Effector memory CD8-positive, alpha-beta T cell (primary cell): ENCODE measurements at places on chromosomes 7 and 10.

GRCh38 chr10:17906002-17906401 lies 45.7 kb upstream of the SLC39A12 start:
- no peak for DNase-seq

DNA sequence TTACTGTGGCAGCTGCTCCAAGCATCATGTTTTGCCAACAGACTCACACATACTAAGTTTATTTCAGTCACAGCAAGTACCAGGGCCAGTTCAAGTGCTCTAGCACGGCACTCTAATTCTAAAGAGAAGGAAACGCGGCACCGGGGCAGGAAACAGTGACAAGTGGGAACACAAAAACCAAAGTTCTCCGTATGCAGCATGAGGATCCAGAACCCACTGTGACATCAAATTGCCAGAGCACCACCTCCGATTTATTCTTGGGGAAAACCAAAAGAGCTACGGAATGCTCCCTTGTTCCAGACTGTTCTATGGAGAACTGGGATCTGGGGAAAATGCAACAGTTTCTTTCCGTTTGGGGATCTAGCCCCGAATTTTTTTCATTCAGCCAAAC lies 448 bp upstream of the PTER start:
- no peak for DNase-seq

DNA sequence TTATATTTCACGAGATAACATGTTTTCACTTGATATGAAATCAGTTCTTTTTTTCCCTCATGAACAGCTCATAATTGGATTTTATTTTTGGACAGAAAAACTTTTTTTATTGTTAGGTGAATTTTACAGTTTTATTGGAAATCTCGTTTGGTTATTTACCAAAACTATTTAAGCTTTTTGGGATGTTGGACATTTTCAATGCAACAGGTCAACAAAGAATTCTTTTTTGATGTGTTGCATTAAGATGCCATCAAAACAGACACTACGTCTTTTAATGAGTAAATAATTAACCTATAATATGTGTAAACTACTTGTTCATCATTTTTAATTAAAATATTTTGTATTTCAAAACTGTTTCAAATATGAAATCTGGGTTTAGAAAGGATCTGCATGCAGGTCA lies 5.3 kb downstream of the KMT2E start:
- DNase-seq, result no peak

GRCh38 chr10:100705139-100705538 lies 40.2 kb upstream of the PAX2 start:
- no peak for DNase-seq

GRCh38 chr7:156886020-156886795 lies 6.8 kb downstream of the LMBR1 start:
- DNase-seq, result no peak

GRCh38 chr7:156177422-156178055 lies 365.3 kb upstream of the SHH start:
- no peak for DNase-seq

- DNase-seq, result no peak
These were observed 9.9 kb downstream of the PTPRE start for GRCh38 chr10:127916826-127917225.

DNA sequence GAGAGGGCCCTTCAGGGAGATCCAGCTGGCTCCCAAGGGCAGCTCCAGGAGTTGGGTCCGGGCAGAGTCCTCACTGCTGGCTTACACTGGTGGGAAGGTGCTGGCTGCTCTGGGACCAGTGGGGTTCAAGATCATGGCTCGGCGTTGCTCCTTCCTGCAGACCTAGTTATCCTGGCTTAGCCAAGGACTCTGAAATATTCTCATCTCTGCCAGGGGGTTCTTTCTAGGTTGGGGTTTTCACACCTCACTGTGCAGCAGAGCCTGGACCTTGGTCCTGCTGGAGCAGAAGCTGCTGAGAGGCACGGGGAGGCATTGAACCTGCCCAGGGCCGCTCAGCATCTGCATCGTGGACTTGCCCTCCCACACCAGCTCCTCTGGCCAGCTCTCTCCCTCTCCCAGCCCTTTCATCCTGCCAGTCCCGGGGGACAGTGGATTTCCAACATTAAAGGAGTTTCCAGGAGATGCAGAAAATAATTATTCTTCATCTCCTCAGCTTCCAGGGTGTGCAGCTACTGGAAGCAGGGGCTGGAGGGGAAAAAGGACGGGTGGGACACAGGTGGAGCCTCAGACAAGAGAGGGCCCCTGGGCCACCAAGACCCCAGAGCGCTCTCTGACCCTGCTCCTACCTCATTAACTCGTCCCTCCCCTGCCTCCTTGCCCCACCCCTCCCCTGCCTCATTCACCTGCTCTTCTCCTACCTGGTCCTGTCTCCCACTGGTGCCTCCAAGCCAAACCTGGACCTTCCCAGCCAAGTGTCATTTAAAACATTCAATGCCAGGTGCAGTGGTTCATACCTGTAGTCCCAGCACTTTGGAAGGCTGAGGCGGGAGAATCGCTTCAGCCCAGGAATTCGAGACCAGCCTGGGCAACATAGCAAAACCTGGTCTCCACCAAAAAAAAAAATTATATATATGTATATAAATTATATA lies 42.5 kb downstream of the JAKMIP3 start:
- no peak for DNase-seq

DNA sequence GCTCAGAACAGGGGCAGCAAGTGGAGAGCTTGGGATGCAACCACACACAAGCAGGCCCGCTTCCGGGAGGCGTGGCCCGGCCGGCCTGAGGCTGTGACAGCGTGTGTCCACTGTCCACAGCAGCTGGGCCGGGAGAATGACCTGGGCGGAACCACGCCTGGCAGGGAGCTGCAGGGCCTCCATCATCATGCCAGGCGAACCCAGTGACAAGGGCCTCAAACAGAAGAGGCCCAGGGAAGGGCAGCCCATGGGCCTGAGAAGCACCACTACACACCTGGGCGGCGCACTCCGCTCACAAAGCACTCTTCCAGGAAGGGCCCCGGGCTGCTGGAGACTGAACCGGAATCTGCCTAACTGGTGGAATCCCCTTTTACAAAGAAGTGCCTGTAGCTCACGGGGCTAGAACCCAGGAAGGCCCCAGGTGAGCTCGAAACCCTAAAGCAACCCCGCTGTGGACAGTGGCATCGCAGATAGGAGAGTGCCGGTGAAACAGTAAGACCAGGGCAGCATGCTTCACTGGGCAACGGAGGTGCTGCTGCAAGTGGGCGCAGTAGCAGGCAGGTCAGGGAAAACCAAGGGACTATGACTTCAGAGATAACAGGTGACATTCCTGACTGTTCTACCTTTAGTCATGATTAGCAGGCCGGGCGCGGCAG lies 66.0 kb downstream of the MAD1L1 start:
- no peak for DNase-seq

DNA sequence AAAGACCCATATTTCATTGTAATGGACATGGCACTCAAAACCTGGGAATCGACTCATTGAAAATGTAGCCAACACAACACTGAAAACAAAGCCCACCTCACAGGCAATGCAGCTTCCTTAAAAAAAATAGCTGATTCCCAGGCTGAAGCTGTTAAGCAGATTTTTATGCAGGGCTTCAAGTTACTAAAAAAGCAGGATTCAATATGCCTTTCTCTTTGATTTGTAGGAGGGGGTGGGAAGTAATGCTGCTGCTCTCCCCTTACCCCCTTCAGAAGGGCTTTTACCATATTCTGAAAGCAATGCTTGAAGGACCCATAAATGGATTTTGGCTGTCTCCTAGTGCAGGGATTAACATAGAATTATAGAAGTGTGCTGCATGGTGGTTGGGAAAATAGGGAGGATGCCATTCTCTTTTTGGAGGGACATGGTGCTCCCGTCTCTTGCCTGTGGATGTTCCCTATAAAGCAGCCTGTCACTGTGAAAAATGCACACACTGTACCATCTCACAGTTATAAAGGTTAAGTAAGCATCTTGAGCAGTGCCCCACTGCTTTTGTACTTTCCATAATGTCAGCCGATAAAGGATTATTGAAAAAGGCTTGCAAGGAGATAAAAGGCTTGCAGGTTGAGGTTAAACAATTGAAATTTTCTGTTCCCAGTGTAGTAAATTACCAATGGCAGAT lies 262.8 kb downstream of the AUTS2 start:
- no peak for DNase-seq

DNA sequence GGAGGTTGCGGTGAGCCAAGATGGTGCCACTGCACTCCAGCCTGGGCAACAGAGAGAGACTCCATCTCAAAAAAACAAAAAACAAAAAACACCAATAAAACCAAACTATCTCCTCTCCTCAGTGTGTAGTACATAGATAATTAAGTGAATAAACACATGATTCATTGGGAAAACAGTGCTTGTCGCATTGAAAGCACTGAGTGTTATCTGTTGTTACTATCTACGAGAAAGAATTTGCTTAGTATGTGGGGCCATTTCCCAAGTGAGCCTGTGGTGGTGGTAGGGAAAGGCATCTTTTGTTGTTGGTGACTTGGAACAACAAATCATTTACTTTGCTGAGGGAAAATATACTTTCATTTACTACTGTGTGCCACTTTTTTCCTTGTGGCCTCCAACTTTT lies 42.6 kb downstream of the RSBN1L start:
- DNase-seq, result no peak

DNA sequence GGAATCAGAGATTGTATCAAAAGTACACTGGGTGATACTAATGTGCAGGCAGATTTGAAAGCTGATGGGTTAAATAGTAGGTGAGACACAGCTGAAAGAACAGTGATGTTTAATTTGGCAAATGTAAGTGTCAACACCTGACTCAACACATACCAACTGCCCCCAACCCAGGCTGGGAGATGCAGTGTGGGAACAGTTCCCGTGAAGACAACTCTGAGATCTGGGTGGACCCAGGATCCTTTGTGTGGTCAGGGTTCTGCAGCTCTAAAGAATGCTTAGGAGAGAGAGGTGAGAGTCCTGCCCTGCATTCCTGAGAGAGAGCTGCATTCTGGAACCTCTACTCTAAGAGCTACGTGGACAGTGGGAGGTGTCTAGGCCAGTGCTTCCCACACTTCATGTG lies 479.7 kb downstream of the RPS24 start:
- no peak for DNase-seq

- no peak for DNase-seq
These were observed 11.6 kb upstream of the ADAMTS14 start for GRCh38 chr10:70660722-70661121.

GRCh38 chr7:30906515-30907240 lies 5.0 kb upstream of the AQP1 start:
- no peak for DNase-seq

GRCh38 chr10:94287336-94287735 lies 75.4 kb downstream of the NOC3L start:
- no peak for DNase-seq

- DNase-seq, result no peak
These were observed 26.6 kb upstream of the GJD4 start for GRCh38 chr10:35578618-35578956.

DNA sequence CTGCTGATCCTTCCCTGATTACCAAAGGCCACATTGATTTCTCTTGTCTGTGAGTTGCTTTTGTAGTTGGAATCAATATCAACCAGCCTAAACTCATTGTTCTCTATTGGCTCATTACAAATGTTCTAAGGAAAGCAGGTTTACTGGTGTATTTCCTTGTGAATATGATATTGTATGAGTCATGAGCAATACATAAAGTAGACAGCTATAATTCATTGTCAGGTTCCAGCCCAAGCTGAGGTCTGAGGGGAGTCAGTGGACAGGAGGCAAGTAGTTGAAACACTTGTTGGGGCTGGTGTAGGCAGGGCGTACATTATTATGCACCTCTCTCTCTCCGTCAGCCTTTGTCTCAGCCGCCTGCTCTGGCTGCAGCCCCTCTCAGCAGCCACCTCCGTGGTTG lies 451.7 kb downstream of the IPMK start:
- no peak for DNase-seq

DNA sequence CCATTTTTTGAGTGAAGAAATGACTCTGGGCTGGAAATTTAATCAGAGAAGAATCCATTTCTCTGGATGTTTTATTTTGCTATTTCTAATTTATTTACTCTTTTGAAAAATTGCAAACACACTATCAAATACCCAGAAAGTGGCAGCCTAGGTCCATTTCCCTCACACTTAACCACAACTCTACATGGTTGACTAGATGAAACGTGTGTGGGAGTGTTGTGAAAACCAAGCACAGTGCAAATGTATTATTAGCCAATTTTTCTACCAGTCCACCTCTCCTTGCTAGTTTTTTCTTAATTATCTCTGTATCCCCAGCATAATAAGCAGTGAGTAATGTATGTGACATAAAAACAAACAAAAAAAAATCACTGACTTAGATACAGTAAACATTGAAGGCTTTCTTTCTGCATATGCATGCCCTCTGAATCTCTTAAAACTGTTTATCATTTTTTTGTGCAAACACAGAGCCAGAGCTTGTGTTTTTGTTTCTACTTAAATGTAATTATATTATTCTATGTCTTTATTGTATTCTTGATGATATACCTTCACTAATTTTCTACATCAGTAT lies 30.9 kb downstream of the SCIN start:
- no peak for DNase-seq

GRCh38 chr10:124143721-124144120 lies 50.3 kb upstream of the CHST15 start:
- no peak for DNase-seq

DNA sequence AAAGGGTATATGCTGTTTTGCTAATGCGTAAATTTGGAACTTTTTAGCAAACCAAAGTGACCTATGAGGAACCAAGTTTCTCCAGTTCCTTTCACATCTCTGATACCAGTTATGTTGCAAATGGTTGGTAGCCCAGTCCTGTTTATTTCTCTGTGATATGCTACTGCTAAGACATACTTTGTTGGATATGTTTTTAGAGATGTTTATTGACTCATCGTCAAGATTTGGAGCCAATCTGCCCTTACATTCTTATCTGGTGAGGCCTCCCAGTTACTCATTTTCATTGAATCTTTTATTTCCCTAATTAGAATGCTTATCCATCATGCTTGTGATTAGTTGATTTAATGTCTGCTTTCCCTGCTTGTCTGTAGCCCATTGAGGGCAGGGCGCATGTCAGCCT lies 58.9 kb downstream of the LRGUK start:
- DNase-seq, result no peak

DNA sequence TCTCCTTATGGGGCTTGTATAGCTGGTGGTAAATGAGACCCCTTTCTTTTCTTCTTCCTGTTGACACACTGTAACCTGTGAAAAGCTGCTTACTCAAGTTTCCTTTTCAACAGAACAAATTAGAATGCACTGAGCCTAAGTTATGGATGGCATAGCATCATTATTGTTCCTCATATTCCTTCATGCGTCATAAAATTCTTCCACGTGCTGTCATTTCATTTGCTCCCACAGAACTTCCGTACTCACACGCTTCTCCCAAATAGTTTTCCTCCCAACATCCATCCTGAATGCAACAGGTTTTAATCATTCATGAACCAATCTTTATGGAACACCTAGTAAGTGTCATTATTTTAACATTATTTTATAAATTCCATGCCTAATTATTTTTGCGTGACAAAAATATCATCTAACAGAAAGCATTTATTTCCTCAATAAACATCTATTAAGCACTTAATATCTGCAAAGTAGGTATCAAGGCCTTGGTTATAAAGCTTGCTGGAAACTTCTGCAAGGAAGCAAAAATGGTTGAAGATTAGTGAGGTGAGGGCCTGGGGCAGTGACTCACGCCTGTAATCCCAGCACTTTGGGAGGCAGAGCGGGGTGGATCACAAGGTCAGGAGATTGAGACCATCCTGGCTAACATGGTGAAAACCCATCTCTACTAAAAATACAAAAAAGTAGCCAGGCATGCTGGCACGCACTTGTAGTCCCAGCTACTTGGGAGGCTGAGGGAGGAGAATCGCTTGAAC lies 18.9 kb upstream of the SEPTIN7 start:
- DNase-seq, result no peak
